ENCODE measurements at places on chromosomes 3 and 15. TPM values are rescaled to one million over a fixed set of nuclear protein-coding genes. Genes with fewer than 3 reads are reported as not detected.

The CYP19A1 gene
- 0.77 TPM for total RNA-seq

The COL6A5 gene
- not detected for total RNA-seq

The EPHA3 gene
- total RNA-seq, result not detected

The LRRIQ4 gene
- not detected for total RNA-seq
